ENCODE measurements at places on chromosomes 6 and 20.

GRCh38 chr6:27809067-27809938 is 102.9 kb downstream of the OR2B2 start:
- no peak for DNase-seq

DNA sequence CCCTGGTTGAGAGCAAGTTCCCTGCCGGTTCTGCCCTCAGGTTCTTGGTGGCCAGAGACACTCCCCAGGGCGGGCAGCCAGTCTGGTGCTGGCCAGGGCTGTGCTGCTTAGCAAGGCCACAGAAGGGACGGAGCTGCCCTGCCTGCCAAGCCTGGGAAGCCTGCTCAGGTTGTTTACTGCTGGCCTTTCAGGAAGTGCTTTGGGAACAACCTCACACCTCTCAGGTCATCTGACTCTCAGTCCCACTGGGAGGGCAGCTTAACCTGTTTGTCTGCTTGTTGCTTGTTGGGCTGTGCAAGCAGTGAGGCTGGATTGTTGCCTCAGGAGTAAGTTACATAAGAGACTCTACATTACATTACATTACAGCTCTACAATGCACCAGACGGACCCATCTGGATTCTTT is 75.8 kb upstream of the AFDN start:
- DNase-seq = no peak

GRCh38 chr20:56848561-56848960 is 219.5 kb downstream of the TFAP2C start:
- DNase-seq = no peak

GRCh38 chr6:142900227-142900971 is 44.6 kb downstream of the HIVEP2 start:
- DNase-seq = no peak

- no peak for DNase-seq
Observed at GRCh38 chr6:163026893-163027292, 299.1 kb downstream of the PACRG start.

DNA sequence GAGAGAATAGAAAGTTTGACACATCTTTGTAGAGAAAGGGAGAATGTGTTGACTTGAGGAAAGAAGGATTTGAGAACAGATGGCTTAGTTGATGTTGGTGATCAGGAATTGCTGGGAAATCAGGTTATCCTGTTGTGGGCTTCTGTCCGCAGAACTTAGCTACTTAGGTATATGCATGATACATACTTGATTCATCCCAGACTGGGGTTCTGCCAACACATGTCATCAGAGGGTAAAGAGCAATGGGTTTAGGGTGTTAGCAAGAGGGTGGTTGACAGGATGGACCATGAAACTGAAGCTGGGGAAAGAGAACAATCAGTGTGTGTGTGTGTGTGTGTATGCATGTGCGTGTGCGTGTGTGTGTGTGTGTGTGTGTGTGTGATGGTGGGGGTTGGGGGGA is 50.6 kb upstream of the NELFCD start:
- no peak for DNase-seq

DNA sequence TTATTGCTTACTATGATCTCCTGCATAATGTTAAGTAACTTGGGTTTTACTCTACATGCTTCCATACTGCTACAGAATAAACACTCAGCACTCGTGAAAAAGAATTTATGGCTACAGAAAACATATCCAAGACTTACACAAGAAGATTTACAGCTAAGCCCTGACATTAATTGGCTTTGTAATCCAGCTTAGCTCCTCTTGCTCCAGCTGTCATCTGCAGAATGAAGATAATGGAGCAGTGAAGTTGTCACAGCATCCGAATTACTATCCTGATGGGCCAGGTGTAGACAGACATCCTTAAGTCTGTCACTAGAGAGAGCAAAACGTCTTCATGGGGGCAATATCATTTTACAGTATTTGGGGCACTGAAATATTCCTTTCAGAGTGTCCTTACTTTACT is 155.3 kb downstream of the PRKN start:
- DNase-seq = no peak

DNA sequence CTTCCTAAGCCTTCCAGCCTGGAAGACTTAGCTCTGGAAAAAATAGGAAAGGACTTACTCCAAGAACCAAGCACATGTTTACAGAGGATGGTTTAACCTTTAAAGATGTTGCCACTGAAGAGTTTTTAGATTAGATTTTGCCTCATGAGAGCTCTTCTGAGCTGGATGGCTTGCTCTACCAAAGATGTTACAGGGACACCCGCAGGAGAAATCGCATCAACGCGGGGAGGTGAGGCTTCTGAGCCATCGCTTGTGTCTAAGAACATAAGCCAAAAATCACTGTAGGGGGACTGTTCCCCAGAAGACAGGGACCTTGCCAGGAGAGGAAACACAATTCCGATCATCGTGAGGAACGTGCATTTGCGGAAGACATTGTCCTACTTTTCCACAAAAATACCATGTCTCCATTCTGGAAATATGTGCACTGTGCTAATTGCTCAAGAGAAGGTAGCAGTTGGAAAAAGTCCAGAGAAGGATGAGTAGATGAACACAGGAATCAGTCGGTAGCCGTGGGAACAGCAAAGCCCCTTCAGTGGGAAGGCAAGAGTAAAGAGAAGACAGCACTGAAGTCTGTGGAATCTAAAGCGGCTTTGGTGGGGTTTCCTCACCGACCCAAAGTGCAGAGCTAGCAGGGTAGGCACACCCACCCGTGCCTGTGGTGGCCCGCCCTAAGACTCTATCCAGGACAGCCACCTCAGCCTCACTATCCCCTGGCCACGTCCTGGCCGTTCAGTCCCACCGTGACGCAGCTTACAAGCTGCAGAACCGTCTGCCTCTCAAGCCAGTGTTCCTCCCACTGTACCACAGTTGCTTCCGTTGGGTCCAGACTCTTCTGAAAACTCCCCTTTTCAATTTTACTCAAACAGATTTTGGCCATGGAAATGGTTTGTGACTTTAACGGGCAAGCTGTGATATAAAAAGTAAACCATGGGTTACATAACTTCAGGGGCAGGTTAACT is 334.8 kb downstream of the NRN1 start:
- DNase-seq = no peak

- no peak for DNase-seq
Observed at GRCh38 chr20:8221887-8222419, 89.9 kb downstream of the PLCB1 start.

- DNase-seq = no peak
Observed at GRCh38 chr6:73878403-73878802, 182.4 kb downstream of the CD109 start.

DNA sequence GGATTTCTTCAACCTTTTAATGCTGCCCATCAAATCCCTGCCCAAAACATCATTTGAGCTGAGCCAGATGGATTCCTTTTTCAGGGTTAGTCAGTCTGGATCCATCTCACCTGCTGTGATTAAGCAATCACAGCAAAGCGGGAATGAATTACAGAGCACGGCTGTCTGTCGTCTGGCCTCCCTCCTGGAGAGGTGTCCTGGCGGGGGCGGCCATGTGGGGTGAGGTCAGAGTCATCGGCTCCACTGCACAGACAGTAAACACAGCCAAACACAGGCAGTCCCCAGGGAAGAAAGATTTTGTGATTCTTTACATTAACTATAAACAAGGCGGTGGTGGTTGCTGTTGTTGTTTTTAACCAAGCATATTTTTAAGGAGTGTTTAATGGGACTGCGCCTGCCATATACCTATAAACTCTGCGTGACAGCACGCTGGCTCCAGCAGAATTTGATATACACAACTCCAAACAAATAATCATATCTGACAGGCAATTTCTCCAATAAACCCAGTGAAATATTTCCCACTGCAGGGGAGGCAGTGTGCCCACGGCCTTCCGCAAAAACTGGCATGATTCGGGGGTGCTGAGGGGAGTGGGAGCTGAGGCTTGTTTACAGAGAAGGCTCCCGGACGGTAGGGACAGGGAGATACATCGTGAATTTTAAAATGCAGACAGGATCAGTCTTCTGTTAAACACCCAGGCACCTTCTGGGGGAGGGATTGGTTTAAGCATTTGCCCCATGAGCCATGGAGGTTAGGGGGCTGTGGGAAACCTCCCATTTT is 232.0 kb upstream of the PMEPA1 start:
- no peak for DNase-seq

- no peak for DNase-seq
Observed at GRCh38 chr20:58109918-58110635, 118.4 kb downstream of the ANKRD60 start.

DNA sequence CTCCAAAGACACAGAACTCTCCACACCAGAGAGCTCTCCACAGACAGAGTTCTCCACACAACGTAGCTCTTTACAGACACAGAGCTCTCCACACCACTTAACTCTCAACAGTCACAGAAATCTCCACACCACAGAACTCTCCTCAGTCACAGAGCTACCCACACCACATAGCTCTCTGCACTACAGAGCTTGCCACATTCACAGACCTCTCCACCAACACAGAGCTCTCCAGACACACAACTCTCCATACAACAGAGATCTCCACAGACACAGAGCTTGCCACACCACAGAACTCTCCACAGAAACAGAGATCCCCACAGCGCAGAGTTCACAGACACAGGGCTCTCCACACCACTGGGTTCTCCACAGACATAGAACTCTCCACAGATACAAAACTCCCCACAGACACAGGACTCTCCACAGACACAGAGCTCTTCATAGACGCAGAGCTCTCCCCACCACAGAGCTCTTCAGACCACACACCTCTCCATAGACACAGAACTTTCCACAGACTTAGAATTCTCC is 52.5 kb downstream of the ERMARD start:
- DNase-seq = no peak

DNA sequence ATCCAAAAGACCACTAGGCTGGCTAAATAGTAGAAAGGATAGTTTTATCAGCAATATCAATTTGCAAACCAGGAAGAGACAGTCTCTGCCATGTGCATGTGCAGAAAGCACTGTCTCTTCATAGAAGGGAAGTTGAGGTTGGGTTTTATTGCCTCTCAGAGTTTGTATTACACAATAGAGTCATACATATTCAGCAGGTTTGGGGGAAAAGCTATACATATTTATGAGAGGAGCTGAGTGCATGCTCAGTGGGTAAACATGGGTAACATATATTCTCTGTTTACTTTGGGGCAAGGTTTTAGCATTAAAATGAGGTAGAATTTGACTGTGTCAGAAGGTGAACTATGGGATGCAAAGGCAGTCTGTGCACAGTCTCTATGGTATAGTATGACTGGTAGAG is 14.9 kb downstream of the TMEM170B start:
- DNase-seq = no peak

DNA sequence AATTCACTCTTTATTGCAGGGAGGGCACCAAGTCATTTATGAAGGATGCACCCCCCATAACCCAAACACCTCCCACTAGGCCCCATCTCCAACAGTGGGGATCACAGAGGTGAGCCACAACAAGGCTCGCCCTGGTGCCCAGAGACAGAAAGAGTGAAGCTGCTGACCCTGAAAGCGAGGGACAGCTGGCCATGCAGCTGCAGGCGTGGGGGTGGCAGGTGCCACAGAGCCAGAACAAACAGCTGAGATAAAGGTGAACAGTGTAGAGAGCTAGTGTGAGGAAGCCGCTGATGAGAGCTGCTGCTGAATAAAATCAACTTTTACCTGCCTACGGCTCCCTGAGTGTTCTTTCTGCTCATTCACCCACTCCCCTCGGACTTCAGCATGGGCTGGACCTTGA is 18.8 kb upstream of the RGS17 start:
- DNase-seq = no peak

DNA sequence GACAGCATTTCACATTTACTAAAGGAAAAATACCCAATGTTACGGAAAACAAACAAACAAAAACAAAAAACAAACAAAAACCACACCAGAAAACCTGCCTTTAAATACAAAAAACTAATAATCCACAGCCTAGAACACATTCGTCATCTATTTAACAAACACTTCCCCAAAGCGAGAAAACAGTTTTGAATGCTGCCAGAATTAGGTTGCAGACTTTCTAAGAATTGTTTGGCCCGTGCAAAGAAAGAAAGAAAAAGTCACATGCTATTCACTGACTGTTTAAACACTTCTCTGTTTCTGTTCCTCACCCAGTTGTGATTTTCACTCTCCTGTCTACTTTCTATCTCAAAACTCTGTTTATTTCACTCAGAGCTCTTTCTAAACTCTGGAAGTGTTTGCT is 52.5 kb downstream of the BCAS1 start:
- no peak for DNase-seq

DNA sequence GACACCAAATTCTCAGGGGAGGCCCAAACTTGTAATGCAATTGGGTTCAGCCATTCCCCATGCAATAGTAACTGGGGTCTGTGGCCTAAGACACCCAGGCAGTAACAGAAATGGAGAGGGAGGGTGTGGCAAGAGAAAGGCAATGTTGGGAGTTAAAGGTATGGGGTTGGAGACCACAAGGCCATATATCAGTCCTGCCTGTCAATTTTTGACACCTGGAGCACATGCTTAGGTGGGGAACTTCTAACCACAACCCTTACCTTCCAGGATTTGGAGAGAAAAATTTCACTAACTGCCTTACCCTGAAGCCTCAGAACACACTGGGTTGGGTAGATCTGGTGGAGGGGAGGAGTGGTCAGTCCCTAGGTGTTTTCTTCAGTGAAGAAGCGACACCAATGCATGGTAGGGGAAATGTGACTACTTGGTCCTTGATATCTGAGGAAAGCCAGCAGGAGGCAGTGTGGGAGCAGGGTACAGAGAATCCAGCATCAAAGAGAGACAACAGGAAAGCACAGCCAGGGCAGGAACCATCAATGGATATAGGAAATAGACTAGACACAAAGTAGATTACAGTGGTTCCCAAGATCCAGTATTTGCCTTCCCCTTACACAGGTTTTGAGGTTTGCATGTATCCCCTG is 6.8 kb upstream of the USP49 start:
- no peak for DNase-seq

- no peak for DNase-seq
Observed at GRCh38 chr6:13479971-13480434, 7.4 kb downstream of the GFOD1 start.

- DNase-seq = peak; percentile 42
Observed at GRCh38 chr6:22062807-22063408, 233.9 kb downstream of the PRL start.

DNA sequence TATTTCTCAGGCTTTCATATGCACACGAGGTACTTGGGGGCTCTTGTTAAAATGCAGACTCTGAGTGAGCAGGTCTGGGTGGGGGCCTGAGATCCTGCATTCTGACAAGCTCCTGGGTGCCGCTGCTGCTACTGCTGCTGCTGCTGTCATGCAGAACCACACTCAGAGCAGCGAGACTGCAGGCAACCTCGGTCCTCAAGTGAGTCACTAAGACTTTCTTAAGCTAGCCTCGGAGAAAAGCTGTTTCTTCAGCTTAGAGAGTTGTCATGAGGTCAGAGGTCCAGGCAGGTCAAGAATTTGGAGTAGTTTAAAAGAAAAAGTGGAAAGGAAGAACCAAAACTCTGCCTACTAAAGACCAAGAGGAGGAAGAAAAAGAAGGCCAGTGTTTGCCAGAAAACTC is 92.9 kb downstream of the SPTLC3 start:
- no peak for DNase-seq

- DNase-seq = no peak
Observed at GRCh38 chr6:169915769-169916550, 164.5 kb downstream of the ERMARD start.

- no peak for DNase-seq
Observed at GRCh38 chr6:35511562-35511941, 1.1 kb downstream of the TULP1 start.

GRCh38 chr6:169156108-169156792 is 97.4 kb downstream of the THBS2 start:
- DNase-seq = no peak
